ENCODE measurements at places on chromosomes 3 and 15.

- no peak for DNase-seq
These were observed 162.1 kb downstream of the CADM2 start for GRCh38 chr3:85120879-85121278.

GRCh38 chr3:72393455-72393854, 454.8 kb downstream of the SHQ1 start:
- DNase-seq: no peak

DNA sequence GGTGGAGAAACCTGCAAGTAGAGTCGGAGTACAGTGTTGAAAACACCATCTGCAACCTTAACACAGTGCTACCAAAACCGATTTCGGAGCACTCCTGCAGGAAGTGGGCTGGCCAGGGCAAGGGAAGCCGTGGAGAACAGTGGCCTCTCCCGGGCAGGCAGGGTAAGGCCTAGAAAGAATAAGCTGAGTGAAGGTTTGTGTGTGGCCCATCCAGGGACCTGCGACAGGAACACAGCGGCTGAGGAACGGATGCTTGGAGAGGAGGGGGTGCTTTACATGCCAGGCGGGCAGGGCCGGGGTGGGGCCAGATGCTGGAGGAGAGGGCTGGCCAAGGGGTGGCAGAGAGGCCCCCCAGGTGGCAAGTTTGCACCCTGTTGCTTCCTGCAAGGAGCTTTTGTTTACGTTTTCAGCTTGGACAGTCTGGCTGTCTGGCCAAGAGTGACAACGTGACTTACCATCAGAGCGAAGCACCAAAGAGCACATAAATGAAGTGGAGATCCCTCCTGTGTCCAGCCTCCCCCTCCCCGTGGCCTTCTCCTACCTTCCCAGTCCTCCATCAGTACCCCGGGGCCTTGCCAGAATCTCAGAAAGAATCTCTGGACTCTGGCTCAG, 156.5 kb downstream of the PGPEP1L start:
- no peak for DNase-seq

GRCh38 chr3:10305331-10305902, 12.7 kb upstream of the GHRL start:
- DNase-seq: no peak

DNA sequence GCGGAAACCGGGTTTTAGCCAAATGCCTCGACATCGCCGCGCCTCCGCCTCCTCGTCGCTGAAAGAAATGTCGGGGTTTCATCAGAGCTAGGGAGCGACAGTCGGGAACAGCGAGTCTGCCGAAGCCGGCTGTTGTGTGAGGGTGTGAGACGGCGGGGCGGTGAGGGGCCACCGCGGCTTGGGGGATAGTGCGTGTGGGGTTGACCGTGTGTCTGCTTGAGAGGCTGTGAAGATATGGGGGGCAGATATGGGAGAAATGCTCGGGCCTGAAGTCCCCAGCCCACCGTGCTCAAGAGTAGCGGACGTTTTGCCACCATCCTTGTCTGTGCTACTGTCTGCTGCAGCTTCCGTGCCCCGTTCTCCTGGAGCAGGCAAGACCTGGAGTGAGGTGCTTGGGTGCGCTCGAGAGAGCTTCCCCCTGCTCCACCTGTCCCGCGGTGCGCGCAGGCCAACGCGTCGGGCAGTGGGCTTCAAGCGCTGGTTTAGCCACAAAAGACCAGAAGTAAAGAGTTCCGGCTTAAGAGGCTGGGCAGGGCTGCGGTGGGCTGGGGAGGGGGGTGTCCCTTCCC, 716 bp upstream of the ISLR2 start:
- no peak for DNase-seq

DNA sequence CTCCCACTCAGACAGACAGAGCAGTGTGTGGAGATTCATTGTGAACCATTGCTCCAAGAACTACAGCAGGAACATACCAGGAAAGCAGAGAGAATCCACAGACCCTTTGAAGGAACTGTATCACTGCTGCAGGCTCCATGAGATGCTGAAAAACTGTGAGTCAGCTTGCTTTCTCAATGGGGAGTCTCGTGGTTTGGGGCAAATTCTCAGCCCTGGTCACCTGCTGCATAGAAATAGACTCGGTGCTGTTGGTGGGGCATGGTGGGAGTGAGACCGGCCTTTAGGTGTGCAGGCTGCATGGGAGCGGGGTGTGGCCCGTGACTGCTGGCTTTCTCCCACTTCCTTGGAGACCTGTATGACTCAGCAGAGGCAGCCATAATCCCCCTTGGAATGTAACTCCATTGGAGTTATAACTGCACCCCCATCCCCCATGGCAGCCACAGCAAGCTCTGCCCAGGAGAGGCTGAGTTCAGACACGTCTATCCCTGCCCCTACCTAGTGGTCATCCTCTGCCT, 35.6 kb downstream of the ALCAM start:
- no peak for DNase-seq

- no peak for DNase-seq
These were observed 115.2 kb upstream of the PLCL2 start for GRCh38 chr3:16769525-16769924.

GRCh38 chr3:18194431-18194830, 230.7 kb downstream of the SATB1 start:
- DNase-seq: no peak

DNA sequence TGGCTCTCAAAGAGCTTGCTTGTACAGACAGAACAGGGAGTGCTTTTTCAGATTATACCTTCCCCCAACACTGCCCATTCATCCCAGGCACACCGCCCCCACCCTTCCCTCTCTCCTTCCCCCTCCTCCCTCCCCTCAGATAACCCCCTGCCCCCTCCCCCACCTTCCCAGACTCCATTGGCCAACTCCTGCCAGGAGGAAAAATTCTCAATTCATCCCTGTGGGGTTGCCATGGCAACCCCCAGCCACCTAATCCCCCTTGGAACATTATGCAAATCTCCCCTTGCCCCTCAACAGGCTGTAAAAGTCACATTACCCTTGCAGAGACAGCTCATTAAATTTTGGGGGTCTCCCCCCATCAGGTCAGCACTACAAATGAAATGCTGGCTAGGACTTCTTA, 14.3 kb downstream of the TLE3 start:
- peak; percentile 35 for DNase-seq

DNA sequence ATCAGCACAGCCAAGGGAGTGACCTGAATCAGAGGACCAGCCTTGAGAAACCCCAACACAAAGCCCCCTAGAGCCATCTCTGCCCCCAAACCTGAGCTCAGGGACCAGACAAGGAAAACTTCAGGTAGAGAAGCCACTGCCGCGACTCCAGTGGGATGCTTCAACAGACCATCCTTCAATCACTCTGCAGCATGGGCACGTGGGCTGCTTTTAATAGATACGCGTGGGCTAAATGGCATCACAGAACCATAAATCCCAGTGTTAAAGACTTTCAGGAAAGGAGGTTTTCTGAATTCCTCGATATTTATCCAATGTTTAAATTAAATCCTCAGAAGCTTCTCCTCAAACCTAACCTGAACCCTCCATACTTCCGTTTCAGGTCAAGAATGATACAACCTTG, 30.6 kb downstream of the SH3BP5 start:
- no peak for DNase-seq

DNA sequence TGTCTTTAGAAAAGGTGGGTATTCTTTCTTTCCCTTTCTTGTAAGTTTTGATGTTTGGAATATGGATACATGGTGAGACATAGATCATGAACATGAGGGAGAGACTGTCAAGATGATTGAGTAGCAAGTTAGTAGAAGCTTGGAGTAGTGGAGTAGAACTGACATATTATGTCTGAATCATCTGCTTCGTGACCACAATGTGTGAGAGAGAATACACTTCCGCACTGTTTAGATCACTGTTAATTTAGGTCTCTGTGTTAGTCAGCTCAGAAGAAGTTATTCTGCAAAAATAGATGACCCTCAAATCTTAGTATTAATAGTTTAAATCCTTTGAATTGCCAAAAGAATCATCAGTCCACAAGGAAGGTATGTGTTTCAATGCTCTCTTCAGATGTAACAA, 151.0 kb downstream of the OXSM start:
- DNase-seq: no peak

- DNase-seq: no peak
These were observed 884.0 kb upstream of the CADM2 start for GRCh38 chr3:84074767-84075166.

DNA sequence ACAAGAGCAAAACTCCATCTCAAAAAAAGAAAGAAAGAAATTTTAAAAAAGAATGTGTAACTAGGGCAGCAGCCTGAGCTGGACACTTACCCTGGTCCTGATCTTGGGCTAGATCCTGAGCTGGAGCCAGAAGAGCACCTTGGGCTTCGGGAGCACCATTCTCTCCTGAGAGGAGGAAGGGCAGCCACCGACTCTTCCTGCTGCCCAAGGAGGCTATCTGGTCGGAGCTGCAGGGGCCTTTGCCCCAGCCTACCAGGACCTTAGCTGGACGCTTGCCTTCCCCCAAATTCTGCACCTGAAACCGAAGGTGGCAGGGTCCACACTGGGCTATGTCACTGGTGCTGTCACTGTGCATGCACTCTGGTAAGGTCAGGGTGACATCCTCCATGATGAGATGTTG, 6.9 kb upstream of the CAMKV start:
- no peak for DNase-seq

DNA sequence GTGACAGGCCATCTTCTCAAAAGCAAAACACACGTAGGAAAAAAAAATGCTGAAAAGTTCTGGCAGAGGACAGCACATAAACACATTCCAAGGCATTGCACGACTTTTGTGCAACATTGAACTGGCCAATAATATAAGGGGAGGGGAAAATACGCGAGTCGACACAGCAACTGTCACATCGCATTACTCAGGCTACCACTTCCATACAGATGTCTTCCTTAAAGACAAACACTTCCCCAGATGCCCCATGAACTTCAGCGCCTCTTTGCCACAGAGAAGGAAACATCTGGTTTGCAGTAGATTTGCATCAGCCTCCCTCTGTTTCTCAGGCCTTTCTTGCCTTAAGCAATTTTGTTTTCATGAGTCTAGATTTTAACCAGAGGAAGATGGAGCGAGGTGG, 144.4 kb upstream of the IGF1R start:
- no peak for DNase-seq

- no peak for DNase-seq
These were observed 51.2 kb downstream of the CFAP20DC start for GRCh38 chr3:58998476-58999117.

GRCh38 chr3:110101361-110101760, 764.0 kb upstream of the DPPA4 start:
- no peak for DNase-seq

DNA sequence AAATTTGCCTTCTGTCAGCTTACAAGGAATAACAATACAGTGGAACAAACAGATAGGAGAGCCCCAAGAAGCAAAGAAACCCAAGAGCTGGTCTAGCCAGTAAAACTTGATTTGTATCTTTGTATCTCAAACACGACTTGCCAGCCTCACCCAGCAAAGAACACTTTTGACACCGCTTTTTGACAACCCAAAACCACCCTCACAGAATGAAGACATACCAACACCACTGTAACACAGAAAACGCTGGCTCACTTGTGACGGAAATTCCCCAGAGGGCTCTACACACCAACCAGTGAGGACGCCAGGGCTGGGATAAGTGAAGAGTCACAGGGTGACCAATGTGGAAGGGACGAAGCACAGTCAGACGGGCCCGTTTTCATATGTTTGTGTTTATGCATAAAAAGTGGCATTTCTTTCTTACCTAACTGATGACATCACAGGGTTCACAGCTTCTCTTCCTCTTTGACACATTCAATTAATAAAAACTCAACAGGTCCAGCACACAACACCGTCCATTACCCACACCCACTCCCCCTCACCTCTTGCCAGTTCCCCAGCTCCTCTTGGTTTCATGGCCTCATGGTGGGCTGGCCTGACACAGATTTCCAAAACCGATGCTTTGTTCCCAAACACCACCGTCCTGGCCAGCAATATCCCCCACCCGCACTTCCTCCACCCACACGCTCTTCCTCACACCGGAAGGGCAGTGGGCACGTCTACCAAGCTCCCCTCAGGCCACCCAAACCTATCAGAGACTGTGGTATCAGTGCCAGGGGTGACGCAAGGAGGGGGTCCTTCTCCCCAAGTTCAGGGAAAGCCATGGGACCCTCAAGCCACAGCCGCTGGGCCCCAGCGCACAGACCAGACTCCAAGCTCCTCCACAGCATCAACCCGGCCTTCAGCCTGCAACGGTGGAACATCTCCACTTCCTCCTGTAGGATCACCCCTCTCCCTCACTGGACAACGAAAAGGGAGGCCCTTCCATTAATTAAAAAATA, 94.2 kb downstream of the ADAMTS17 start:
- no peak for DNase-seq

- no peak for DNase-seq
These were observed 127.5 kb upstream of the PLXNA1 start for GRCh38 chr3:126855374-126855773.

Measured in NCI-H1048 (cell line).